Stimulated activated CD8-positive, alpha-beta memory T cell treated with anti-CD3 and anti-CD28 coated beads, Interleukin-2, amount 100 ng/mL, for 1 hour (primary cell): ENCODE measurements at places on chromosomes 12 and 14.

- DNase-seq: no peak
These were observed 32.5 kb upstream of the YAF2 start for GRCh38 chr12:42270596-42270995.

DNA sequence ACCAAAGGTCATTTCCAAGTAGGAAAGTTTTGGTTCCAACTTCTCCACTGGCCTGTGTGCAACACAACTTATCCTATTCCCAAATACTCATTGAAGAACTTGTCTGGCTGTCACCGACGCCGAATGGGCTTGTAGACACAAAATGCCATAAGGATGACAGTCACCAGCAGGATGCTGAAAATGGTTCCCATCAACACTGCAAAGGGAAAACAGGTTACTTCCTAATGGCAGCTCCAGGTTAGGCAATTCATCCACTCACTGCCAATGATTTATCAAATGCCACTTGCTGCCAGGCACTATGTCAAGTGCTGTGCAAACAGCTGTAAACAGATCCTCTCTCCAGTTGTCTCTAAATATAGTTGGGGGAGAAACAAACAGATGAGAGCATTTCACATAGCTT, 6.1 kb downstream of the C12orf76 start:
- no peak for DNase-seq

DNA sequence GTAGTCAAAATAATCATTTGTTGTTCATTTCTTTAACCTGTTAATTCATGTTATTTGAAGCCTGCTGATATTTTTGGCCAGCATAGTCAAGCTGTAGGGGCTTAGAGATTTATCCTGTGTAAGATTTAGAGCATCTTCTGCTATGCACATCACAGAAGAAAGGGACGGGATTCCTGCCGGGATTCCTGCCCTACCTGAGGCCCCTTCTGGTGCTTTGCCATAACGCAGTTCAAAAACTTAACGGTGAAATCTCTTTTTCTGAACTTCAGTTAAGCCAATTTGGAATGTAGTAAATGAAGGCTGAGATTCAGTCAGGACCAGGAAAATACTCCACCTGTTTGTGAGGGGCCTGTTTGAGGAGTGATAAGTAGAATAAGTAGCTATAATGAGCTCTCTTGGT, 50.7 kb upstream of the TMEM260 start:
- no peak for DNase-seq

GRCh38 chr12:51087818-51088217, 4.4 kb upstream of the CSRNP2 start:
- DNase-seq: no peak

- no peak for DNase-seq
These were observed 57.9 kb upstream of the KCNA5 start for GRCh38 chr12:4985820-4986219.

- no peak for DNase-seq
These were observed 411.6 kb downstream of the CCER1 start for GRCh38 chr12:90543374-90543773.

- DNase-seq: no peak
These were observed 136.1 kb downstream of the FGD4 start for GRCh38 chr12:32535288-32535999.

- no peak for DNase-seq
These were observed 993.3 kb upstream of the TMEM132C start for GRCh38 chr12:127273626-127274025.

DNA sequence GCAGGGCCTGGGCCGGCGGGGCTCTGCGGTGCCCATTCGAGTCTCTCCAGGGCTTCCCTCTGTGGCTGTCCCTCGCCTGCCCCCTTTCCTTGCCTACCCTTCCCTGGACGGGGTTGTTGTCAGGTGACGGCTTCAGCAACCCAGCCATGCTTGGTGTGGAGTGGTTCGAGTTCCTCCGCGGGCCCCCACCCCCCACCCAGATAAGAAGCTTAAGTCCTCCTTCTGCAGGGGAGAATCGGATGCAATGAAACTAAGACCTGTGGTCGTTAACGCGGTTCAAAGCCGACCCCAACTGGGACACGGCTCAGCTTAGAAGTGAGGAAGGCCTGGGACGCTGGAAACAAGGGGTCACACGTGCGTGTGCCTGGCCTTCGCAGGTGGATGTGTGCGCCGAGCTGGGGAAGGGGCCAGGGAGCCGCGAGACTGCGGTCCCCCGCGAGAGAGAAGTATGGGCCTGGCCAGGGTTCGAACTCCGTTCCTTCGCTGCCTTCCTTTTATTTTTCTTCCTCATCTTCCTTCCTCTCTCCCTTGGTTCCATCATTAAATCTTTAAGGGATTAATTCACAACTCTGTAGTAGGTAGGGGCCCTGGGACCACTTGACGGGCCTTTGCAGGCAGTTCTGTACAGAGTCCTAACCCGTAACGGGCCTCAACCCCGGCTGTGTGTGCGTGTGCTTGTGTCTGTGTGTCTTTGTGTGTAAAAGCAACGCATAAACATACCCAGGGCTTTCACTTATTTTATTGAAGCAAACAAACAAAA, 3.5 kb downstream of the TTC6 start:
- no peak for DNase-seq

GRCh38 chr12:92144631-92145480, 790 bp downstream of the BTG1 start:
- peak; percentile 26 for DNase-seq

GRCh38 chr14:21058903-21059302, 1.3 kb downstream of the RNASE8 start:
- DNase-seq: no peak

DNA sequence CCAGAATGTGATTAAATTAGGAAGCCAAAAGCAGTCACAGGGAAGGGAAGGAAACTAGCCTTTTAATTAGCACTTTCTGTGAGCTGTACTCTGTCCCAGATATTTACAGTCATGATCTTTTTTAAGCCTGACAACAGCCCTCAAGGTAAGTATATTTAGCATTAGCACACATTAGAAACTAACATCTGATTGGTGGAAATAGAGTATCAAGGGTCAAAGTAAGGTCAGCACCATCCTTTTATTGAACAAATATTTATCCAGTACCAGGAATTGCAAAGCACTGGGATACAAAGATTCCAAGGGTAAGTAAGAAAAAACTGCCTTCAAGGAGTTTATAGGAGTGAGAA, 28.2 kb downstream of the RPGRIP1 start:
- no peak for DNase-seq

DNA sequence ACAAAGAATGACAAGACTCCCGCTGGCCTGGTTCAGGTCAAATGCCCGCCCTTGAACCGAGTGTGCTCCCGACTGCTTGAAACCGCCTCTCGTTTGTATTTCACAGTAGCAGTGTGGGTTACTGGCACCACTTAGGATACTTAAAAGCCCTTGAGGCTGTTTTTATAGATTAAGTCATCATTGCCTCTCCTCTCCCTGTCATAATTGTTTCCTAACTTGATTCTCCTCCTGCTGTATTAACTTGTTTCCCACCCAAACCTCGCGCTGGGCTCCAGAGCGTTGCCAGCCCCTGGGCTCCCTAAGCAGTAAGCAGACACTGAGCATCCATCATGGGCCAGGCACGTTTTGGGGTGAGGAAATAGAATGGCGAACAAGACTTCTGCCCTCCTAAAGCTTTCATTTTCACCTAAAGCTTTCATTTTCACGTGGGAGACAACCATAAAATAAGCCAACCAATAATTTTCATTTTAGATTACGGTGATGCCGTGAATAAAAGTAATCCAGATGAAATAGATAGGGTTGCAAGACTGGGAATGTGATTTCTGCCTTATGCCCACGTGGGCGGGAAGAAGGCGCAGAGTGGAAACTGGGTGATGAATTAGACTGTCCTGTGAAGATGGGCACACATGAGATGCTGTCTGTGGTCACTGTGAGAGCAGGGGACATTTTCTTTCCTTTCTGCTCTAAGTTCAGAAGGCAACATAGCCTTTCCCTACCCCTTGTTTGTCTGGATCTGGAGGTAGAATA, 97.5 kb downstream of the PPP2R5C start:
- no peak for DNase-seq

DNA sequence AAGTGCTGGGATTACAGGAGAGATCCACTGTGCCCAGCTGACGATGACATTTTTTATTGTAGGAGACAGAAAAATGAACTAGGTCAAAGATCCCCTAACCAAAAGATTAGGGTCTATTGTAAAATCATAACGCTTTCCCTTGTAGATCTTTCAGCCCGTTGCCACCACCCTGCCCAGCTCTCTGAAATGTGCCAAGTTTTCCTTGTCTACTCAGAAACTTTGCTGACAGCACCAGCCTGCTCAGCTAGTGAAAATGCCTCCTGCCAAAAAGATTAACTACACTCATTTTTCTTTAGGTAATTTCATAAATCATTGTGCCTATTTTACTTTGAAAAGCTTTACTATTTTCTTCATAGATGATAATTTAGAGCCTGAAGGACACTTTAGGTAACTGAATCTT, 28.2 kb upstream of the RASSF3 start:
- no peak for DNase-seq

GRCh38 chr12:68939505-68939904, 6.5 kb upstream of the CPM start:
- DNase-seq: no peak

GRCh38 chr12:63937378-63938316, 93.1 kb downstream of the SRGAP1 start:
- no peak for DNase-seq

DNA sequence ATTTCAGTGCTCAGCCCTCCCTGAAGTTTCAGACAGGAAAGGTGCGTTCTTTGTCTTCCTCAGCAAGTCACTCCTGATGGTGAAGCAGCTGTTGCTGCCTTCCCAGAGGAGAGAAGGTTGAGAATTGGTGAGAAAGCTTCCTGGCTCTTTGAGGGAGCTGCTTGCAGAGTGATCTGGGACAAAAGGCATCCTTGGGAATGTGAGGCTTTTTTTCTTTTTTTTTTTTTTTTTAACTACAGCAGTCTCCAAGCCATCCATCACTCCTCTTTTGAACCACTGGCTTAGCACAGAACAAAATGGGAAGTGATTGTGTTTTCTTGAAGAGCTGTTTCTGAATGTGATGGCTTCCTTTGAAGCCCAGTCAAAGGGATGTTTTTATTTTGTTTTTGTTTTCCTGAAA, 120.4 kb upstream of the LRIG3 start:
- DNase-seq: no peak

DNA sequence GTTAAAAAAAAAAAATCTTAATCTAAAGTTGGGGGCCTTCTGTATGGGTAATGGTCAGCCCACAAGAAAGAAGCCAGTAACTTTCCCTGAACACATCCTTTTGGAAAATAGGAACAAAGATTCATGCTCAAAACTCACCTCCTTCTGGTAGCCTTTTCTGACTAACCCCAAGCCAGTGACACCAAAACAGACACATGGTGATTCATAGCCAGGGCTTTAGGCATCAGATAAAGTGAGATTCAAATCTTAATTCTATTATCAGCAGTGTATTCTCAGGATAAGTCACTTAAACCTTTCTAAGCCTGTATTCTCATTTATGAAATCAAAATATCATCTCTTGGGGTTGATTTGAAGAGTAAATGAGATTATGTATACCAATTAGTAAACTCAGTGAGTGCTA, 4.9 kb downstream of the ATP5MC2 start:
- DNase-seq: no peak

DNA sequence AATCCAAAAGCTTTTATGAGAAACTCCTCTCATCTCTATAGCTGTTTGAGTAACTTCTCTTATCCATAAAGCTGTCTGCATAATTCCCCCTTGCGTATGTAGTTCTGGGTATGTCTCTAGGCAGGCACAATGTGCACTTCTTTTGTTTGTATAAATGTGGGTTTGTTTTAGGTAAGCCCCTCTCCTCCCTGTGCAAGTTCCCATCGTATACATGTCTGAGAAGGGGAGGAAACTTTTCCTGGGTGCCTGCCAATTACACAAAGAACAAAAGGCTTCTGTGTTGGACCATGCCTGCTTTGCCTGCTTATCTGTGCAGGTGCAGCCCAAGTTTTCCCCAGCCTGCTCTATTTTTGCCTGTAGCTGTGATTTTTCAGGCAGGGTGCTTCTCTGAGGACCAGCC, 96.7 kb downstream of the CCER1 start:
- no peak for DNase-seq

- DNase-seq: no peak
These were observed 17.1 kb upstream of the P2RX7 start for GRCh38 chr12:121115530-121115929.

DNA sequence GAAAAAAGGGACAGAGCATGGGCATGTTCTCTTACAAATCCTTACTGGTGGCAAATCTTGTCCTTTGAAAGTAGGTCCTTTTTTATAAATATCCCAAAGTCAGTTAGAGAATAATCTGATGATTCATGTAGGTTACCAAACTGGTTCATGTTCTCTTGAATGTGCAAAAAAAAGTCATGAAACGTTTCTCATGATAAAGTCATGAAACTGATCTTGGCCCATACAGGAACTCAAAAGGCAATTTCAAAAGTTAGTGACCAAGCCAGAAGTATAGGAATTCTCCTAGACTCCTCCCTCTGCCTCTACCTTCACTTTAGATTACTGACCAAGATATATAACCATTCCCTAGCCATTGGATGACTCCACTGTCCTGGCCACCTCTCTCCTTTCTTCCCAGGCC, 27.3 kb upstream of the SPTSSA start:
- no peak for DNase-seq

- no peak for DNase-seq
These were observed 165.2 kb downstream of the BRMS1L start for GRCh38 chr14:35991356-35991755.

GRCh38 chr12:50765095-50765911, 1.4 kb downstream of the ATF1 start:
- no peak for DNase-seq

DNA sequence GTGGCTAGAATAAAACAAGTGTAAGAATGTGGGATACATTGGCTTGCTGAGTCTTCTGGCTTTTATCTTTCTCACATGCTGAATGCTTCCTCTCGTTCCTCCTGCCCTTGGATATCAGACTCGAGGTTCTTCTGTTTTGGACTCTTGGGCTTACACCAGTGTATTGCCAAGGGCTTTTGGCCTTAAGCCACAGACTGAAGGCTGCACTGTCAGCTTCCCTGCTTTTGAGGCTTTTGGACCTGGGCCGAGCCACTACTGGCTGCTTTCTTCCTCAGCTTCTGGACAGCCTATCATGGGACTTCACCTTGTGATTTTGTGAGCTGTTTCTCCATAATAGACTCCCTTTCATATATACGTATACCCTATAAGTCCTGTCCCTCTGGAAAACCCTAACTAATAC, 300.9 kb upstream of the STXBP6 start:
- no peak for DNase-seq

GRCh38 chr14:91123201-91123600, 9.3 kb downstream of the DGLUCY start:
- DNase-seq: no peak

DNA sequence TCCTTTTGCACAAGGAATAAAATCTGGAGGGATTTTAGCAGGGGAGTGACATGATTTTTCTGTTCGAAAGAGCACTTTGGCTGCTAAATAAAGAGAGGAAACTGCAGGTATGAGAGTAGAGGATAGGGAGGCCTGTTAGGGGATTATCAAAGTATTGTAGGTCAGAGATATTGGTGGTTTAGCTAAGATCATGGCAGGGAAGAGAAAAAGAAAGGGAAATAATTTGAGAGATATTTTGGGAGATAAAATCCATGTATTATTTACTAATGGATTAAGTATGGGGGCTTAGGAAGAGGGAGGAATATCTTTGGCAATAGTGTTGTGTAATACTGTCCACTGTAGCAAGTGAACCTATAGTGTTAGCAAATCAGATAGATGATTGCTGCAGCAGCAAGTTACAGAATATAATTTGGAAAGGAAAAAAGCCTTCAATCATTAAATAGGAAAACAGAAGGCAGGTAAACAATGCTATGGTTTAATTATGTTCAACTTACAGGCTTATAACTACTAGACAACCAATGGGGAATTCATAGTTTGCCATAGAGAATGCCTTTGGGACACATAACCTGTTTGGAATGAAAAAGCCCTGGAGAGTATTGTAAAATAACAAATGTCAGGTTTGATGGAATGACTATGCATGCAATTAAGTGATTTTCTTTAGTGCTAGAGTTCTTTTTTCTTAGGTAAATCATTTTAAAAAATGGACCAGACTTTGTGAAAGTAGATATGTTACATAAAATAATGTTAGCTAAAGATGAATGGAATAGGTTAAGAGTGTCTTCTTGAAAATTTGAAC, 50.5 kb downstream of the ADIPOR2 start:
- DNase-seq: no peak
